IPS-NIHi11 (cell line): ENCODE measurements at places on chromosomes 5 and 9.

GRCh38 chr9:34259315-34259714 lies 69.8 kb downstream of the KIF24 start:
- no peak for DNase-seq

DNA sequence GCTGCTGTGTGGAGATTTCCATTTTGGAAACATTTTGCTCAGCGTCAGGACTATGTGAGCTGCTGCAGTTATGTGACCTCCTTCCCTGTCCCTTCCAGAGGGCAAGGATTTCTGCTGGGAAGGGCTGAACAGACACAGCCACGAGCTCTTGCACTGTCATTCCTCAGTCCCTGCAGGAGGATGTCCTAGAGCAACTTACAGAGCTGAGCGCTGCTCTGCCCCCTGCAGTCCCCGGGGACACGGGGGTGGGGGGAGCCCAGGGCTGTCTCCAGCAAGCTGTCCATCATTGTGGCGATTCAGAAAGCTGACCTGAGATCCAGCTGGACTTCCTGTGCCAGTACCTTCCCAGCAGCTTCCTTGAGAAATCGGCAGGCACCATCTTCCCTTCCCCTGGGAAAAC lies 28.0 kb upstream of the MAP1B start:
- DNase-seq, result peak; percentile 54

GRCh38 chr5:177486256-177486655 lies 11.1 kb downstream of the PDLIM7 start:
- no peak for DNase-seq

GRCh38 chr5:133327946-133328401 lies 276.2 kb downstream of the HSPA4 start:
- peak; percentile 42 for DNase-seq

- no peak for DNase-seq
These were observed 2.2 kb upstream of the S1PR3 start for GRCh38 chr9:88988796-88989641.

GRCh38 chr9:92349771-92350739 lies 24.3 kb downstream of the CENPP start:
- no peak for DNase-seq

DNA sequence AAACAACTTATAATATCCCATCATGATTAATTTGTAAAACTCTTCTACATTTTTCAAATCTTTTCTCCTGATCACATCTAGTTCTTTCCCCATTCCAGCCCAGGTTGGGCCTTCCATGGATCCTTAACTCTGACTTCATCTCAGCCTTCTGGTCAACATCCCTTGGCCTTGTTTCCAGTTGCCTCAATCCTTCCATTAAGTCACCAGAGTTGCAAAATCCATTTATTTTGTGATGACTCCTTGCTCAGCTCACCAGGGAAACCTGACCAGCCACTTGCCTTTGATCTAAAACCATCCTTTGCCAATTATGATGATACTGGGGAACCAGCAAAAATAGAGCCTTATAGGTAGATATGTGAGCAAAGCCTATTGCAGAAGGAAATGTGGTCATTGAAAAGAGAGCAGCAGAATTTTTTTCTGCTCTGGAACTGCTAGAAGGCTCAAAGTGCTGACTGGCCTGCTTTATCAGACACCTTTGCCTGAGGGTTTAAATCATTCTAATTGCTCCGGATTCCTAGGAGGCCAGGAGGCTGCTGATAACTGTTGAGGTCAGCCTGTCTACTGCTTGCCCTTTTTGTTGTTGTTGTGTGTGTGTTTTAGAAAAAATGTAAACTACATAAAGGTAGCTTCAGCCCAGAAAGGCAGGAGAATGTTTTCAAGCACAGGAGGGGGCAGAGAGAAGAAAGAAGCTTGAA lies 512.2 kb upstream of the GRIA1 start:
- no peak for DNase-seq
